Activated gamma-delta T cell treated with Interleukin-2 at 50 U/mL for 16 hours (primary cell): ENCODE measurements at places on chromosomes 2 and 18.

DNA sequence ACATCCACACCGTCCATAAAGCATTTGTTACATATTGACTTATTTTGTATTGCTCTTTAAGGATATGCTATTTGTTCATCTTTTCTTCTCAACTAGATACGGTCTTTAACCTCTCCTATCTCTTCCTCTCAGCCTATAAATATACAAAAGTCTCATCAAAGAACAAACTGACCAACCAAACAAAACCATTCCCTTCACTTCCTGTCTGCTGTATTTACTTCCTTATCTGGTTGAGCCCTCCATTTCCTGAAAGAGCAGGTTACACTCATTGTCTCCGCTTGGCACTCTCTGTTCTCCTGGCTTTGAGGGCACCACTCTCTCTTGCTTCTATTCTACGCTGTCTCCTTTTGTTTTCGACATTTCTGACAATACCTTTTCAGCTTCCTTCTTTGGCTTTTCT lies 431.9 kb upstream of the TCF4 start:
- no peak for DNase-seq

GRCh38 chr2:187719510-187719909 lies 165.3 kb upstream of the TFPI start:
- no peak for DNase-seq

- DNase-seq, result no peak
Measured at GRCh38 chr2:220779931-220780330, 792.2 kb downstream of the EPHA4 start.

- no peak for DNase-seq
Measured at GRCh38 chr18:26268454-26268853, 42.2 kb downstream of the TAF4B start.

DNA sequence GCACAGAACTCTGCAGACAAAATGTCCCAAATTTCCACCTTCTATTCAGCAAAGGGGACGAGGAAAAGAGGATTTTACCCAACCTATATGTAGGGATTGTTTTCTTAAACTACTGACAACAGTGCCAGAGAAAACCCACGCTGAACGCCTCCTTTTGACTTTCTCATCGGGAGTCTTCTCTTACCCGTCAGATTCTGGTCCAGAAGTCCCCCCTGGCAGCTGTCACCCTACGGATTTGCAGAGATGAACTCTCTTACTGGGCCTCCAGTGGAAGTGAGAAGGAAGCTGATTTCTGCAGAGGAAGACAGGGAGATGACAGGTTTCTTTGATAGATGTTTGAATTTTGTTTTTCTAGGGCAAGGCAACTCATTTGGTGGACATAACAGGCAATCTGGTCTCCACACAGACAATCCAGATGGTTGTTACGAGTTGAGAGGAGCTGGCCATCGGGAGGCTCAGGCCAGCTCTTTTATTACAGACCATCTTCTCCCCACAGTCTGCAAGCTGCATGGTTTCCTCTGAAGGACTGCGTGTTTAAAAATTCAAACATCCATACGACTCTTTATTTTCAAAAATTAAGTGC lies 804.3 kb downstream of the RNF144A start:
- no peak for DNase-seq

- no peak for DNase-seq
Measured at GRCh38 chr2:215476424-215476823, 40.6 kb upstream of the FN1 start.

- DNase-seq, result no peak
Measured at GRCh38 chr2:185384822-185385560, 353.6 kb upstream of the FSIP2 start.
